ENCODE measurements at places on chromosomes 4 and X.
A peak's percentile ranks its signal among the peaks of the same experiment; 100 is the strongest.

DNA sequence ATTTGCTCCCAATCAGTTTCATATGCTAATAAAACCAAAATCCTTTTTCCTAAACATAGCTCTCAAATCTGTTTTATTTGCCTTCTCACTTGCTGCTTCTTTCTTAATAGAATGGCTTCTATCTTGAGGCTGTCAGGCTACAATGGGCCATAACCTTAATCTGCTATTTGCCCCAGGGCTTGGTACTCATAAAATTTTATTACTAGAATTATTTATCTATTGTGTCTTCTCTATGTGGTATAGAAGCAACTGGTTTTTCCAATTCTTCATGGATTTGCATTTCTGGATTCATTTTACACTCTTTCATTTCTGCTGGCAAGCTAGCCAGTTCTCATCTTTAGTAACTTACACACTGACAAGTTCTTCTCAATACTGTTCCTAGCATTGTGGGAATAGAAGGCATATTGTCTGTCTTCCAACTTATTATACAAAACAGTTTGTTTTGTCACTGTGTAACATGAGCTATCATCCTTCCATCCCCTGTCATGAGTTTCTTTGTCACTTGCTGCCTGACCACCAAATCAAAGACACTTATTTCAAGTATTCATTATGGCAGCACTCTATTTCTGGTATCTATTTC is 96.6 kb upstream of the KCNIP4 start:
- no peak overlapping the region for H3K4me3 ChIP-seq
- no peak overlapping the region for H3K27ac ChIP-seq
- no peak for DNase-seq
- no peaks in the 10 kb centered on the region for H3K27me3 ChIP-seq
- no peaks in the 10 kb centered on the region for H3K4me1 ChIP-seq
- no peaks in the 10 kb centered on the region for H3K36me3 ChIP-seq

DNA sequence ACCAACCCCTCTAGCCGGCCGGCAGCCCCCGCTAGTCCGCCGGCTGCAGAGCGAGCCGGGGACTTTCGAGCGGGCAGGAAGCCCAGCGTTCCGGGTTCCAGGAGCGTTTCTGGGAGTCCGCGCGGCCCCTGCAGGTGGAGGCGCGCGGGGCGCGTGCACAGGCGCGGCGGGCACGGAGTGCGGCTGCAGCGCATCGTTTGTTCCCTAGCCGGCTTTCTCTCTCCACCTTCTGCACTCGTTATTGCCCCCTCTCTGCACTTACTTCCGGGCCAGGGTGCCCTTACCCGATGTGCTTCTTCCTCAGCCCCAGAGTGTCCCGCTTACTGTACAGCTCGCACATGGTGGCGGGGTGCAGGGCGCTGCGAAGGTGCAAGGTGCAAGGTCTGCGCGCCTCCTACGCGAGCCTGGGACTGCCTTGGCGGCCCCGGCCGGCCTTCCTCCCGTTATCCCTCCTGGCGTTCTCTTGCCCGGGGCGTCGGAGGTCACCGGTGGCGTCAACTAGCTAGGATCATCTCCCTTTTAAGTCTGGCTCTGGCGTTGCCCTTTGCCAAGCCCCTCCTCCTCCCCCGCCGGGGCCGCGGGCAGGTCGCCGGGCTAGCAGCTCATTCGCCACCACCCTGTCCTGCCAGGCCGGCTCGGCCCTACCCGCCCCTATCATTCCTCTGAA is at the start of gene ETNPPL:
ETNPPL (minus strand) TSS at position 495 of the 667 bp plus-strand sequence; CDS start at position 340, 155 bp downstream.
- H3K4me3 ChIP-seq, result peak within 1 kb of the TSS; percentile 98
- peaks cover 18% of the 10 kb centered on the region for H3K4me1 ChIP-seq
- H3K27me3 ChIP-seq, result peaks cover 32% of the 10 kb centered on the region

DNA sequence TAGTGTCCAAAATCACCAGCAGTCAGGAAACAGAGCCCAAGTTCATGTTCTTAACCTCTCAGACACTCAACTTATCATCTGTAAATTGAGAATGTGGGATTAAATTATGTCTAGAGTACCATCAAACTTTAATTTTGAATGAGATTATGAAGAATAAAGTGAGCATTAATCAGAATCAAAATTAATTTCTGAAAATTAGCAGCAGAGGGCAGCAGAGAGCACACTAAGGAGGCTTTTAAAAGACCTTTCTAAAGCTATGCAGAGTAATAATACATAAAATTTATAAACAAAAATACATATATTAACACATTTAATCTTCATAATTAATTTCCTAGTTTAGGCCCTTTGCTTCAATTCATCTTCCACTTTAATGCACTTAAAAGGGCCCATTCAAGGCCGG is 7.1 kb downstream of the TASL start:
- no peak overlapping the region for H3K4me3 ChIP-seq
- H3K4me1 ChIP-seq, result peaks cover 11% of the 10 kb centered on the region
- no peaks in the 10 kb centered on the region for H3K27me3 ChIP-seq
- H3K27ac ChIP-seq, result no peak overlapping the region
- DNase-seq, result no peak

DNA sequence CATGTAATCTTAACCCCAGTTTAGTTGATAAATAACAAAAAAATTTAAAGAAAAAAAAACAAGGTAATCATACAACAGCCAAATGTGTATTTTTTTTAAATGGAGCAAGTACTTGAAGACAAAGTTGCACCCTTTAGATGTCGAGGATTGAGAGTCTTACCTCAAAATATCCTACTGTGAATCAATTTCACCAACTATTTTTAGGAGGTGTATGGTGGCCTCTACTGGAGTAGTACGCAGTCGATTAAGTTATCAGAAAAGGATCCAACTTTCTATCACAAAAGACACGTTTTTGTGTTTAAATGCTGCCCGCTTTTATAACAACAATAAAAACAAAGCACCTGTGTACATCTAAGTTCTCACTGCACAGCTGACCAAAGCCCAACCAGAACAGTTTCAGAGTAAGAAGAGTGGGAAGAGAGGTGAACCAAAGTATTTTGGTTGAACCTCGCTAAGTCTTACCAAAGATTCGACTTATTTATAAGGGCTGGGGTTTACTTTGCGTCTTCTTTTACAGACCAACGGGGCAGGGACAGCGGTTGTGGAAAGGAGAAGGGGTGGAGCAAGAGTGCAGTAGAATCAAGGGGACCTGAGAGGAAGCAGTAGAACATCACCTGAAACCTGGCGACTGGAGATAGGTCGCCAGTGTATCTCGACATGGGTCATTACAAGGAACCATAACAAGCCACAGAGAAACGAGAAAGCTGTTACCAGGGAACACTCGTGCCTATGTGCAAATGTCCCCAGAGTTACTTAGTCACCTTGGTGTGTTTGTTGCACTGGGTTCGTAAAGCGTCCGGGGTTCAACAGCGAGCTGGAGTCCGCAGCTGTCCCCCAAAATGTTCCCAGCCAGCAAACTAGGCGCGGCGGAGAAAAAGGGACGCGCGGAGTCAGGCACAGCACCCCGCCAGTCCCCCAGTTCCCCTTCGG is 1.1 kb downstream of the RPS6KA6 start:
- peak overlapping the region; percentile 28 for H3K4me3 ChIP-seq
- no peak for DNase-seq
- no peaks in the 10 kb centered on the region for H3K36me3 ChIP-seq
- peaks cover 4% of the 10 kb centered on the region for H3K27me3 ChIP-seq
- no peaks in the 10 kb centered on the region for H3K4me1 ChIP-seq

DNA sequence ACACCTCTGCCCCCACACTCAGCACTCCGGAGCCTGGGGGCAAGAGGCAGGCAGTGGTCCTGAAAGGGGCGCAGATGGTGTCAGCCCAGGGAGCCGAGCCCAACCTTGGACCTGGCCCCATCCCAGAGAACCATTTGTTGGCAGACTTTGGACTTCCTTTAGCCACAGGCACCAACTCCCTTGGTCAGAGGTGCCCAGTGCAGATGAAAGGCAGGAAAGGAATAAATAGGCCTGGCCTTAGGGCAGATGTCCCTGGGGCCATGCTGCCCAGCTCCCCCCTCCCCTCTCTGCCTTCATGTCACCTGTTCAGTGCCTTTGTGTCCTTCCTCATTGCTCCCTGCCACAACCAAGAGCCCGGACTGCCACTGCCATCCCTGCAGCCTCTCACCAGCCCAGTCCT is 52.8 kb downstream of the SEL1L3 start:
- no peaks in the 10 kb centered on the region for H3K27me3 ChIP-seq
- H3K27ac ChIP-seq, result no peak overlapping the region
- H3K36me3 ChIP-seq, result peaks cover 6% of the 10 kb centered on the region
- peaks cover 7% of the 10 kb centered on the region for H3K4me1 ChIP-seq
- DNase-seq, result no peak
- no peak overlapping the region for H3K4me3 ChIP-seq

DNA sequence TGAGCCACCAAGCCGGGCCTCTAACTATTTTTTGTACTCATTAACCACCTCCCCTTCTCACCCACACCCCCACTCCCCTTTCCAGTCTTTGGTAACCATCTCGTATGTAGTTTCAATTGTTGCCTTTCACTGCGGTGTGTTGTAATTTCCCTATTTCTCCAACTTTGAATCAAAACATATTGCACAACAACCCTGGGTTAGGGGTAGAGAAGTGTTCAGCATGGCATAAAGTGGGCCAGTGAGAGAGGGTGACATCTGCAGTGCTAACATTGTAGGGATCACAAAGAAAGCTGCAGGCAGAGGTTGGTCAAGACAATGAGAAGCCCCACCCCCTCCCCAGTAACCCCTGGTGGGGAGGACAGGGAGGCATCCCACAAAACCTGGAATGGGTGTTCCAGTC is 92.7 kb downstream of the SPATA18 start:
- no peak overlapping the region for H3K27ac ChIP-seq
- no peaks in the 10 kb centered on the region for H3K4me1 ChIP-seq

GRCh38 chrX:111168314-111168713 is 72.3 kb downstream of the PAK3 start:
- H3K4me1 ChIP-seq, result no peaks in the 10 kb centered on the region
- H3K27me3 ChIP-seq, result no peaks in the 10 kb centered on the region
- no peak overlapping the region for H3K27ac ChIP-seq
- no peak overlapping the region for H3K4me3 ChIP-seq

DNA sequence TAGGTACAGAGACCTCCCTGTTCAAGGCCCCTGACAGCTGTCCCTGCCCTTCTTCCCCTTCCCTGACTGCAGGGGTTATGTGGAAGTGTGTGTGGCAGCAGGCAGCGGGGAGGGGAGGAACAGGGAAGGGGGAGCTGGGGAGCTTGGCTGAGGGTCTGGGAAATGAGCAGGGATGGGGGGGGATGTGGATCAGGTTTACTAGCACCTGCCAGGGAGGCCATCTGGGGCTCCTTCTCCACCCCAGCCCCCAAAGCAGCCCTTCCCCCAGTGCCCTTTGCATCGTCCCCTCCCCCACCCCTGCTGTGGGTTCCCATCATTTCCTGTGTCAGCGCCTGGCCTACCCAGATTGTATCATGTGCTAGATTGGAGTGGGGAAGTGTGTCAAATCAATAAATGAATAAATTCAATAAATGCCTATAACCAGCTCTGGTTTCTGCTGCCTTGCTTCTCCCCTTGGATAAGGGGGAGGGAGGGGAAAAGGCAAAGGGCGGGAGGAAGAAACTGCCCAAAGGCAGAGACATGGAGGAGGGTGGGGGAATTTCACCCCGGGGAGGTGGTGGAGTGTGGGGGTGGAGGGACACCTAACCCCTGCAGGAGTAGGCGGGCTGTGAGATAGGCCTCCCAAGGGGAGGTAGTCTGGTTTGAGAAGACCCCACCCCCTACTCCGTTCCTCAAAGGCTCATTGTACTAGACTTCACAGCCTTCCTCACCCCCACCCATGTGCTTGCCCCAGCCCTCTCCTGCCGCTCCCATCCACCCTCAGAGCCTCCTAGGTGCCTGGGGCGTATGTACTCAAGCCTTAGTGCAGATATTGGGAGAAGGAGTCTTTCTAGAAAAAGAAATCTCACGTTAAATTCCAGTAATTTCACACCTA is 3.2 kb downstream of the CXorf65 start:
- peak overlapping the region; percentile 94 for H3K27ac ChIP-seq
- H3K4me1 ChIP-seq, result peaks cover 55% of the 10 kb centered on the region
- no peak for DNase-seq

GRCh38 chrX:43656005-43656494 is at the start of gene MAOA:
TSS of gene MAOA (plus strand) at chrX:43656299. CDS start at chrX:43656342, 43 bp downstream.
- H3K27me3 ChIP-seq, result no peaks in the 10 kb centered on the region
- DNase-seq, result peak; percentile 34
- H3K36me3 ChIP-seq, result no peaks in the 10 kb centered on the region
- peak within 1 kb of the TSS; percentile 89 for H3K4me3 ChIP-seq

- H3K36me3 ChIP-seq, result no peaks in the 10 kb centered on the region
- no peak overlapping the region for H3K4me3 ChIP-seq
- no peaks in the 10 kb centered on the region for H3K27me3 ChIP-seq
- no peak overlapping the region for H3K27ac ChIP-seq
Measured at GRCh38 chrX:87518504-87518903, 902 bp downstream of the KLHL4 start.

- H3K4me1 ChIP-seq, result no peaks in the 10 kb centered on the region
- no peak for DNase-seq
- H3K27me3 ChIP-seq, result no peaks in the 10 kb centered on the region
- no peak overlapping the region for H3K4me3 ChIP-seq
Measured at GRCh38 chr4:157280673-157281072, 60.1 kb downstream of the GRIA2 start.

DNA sequence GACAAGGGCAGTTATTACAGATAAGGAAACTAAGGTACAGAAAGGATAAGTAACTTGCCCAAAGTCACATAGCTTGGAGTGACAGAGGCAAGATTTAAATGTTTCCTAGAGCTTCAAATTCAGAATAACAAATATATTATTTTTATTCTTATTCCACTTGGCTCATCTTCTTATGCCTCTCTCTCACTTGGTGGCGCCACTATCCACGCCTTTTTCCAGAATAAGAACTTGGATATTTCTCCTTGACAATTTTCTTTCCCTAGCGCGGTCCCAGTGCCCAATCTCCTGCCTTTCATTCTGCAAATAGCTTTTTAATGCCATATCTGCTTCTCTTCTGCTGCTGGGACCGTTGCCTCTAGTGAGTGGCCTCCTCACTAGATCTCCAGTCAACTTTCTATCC is 78.5 kb downstream of the MSN start:
- no peak for DNase-seq
- H3K4me1 ChIP-seq, result peaks cover 32% of the 10 kb centered on the region
- no peaks in the 10 kb centered on the region for H3K27me3 ChIP-seq
- H3K27ac ChIP-seq, result peak overlapping the region; percentile 67
- peaks cover 4% of the 10 kb centered on the region for H3K36me3 ChIP-seq

- H3K36me3 ChIP-seq, result no peaks in the 10 kb centered on the region
- H3K4me3 ChIP-seq, result no peak overlapping the region
- peaks cover 25% of the 10 kb centered on the region for H3K27me3 ChIP-seq
- DNase-seq, result no peak
Measured at GRCh38 chr4:164892018-164892417, 15.0 kb downstream of the APELA start.

Data from T-helper 17 cell (primary cell).